ENCODE measurements at places on chromosomes 12 and 14. TPM values are rescaled to one million over a fixed set of nuclear protein-coding genes. Genes with fewer than 3 reads are reported as not detected.

DNA sequence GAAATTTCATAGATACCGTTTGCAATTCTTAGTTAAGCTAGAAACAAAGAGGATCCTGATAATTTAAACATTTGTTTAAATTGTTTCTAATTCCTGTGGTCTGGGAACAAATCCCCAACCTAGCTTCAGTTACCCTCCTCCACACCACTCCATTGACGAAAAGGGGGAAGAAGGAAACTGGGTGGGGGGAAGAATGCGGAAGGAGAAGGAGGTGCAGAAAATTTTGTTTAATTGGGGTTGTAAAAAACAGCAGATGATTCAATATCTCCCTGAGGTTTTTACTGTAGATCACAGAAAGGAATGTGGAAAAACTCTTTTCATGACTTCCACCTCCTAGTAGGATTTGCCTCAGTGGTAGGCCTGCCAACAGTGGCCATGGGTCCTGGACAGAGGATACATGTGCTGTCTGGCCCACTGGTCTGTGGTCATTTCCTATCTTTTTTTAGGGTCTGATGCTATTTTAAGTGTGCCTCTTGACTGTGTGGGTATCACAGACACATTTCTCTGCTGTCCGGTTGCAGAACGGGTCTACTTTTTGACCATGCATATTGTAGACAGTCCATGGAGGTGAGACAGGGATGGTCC lies 122.9 kb upstream of the PCED1B start:
- H3K27me3 ChIP-seq: no peaks in the 10 kb centered on the region
- H3K27ac ChIP-seq: no peak overlapping the region
- no peak for DNase-seq
- H3K4me3 ChIP-seq: no peak overlapping the region

DNA sequence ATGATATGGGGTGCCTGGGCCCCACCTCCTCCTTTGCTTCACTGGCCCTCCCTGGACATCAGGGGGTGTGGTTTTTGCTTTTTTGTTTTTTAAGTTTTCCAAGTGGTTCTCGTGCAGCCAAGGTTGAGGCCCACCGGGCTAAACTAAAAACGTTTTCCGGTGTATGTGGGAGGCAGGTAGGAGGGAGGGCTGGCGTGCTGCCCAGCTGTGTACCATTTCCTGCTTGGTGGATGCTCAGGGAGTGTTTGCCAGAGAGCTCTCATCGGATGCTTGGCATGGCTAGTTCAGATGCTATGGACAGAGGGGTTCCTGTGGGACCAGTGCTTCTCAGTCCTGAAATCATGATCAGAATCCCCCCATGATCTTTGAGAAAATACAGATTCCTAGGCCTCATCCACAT lies 246.4 kb downstream of the CACNA1C start:
- H3K4me1 ChIP-seq: no peaks in the 10 kb centered on the region
- H3K4me3 ChIP-seq: no peak overlapping the region
- no peaks in the 10 kb centered on the region for H3K36me3 ChIP-seq

The CCDC177 gene
- not detected for polyA plus RNA-seq

DNA sequence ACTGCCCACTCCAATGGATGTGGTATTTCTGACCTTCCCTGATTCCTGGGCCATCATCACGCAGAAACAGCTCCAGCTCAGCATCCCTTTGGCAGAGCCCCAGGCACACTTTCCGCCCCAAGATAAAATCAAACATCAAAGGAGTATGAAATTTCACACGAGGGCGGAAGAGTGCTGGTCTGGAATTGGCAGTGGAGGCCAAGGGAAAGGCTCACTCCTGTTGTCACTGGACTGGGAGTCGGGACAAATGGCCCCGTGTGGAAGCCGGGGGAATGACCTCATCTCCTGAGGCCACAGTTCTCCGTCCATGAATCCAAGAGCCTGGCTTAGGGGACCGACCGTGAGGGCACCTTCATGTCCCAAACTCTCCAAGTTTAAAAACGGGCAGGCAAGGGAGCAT lies 40.9 kb downstream of the FZD10 start:
- H3K27ac ChIP-seq: no peak overlapping the region
- DNase-seq: no peak
- H3K4me3 ChIP-seq: no peak overlapping the region
- no peaks in the 10 kb centered on the region for H3K27me3 ChIP-seq
- no peaks in the 10 kb centered on the region for H3K4me1 ChIP-seq
- no peaks in the 10 kb centered on the region for H3K36me3 ChIP-seq

DNA sequence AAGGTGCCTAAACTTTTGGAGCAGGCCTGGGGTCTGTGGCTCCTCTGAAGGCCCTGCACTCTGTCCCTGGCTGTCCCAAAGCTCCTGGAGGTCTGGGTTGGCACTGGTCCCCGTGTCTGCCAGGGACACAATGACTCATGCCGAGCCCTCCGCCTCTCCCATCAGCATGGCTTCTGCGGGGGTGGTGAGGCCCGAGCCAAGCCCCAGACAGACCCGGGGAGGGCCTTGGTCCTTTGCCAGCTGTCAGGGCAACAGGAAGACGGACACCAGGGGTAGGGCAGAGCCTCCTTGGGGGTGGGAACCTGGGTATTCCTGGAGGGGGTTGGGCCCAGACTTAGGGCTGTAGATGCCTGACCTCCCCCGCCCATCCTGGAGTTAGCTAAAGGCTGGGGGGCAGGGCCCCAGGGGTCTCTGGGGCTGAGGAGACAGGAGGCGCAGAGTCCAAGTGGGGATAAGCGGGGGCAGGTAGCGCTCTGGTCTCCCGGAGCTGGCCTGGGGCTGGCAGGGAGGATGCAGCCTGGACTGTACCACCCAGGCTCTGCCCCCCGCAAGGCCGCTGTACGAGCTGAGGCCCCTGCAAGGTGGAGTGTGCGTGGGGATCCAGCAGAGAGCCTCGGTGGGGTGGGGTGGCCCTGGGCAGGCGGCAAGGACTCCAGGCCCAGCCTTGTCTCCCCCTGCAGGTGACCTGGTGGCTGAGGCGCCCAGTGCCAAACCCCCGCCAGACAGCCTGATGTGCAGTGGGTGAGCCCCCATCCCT lies 16.4 kb upstream of the PUS1 start:
- no peaks in the 10 kb centered on the region for H3K27me3 ChIP-seq
- H3K4me1 ChIP-seq: no peaks in the 10 kb centered on the region

The GAPDH gene
- 11,361 TPM for polyA plus RNA-seq

- H3K4me3 ChIP-seq: peak overlapping the region; percentile 88
- H3K4me1 ChIP-seq: peaks cover 17% of the 10 kb centered on the region
- peak overlapping the region; percentile 99 for H3K27ac ChIP-seq
- H3K36me3 ChIP-seq: no peaks in the 10 kb centered on the region
- no peak for DNase-seq
These were observed 775 bp downstream of the GABARAPL1 start for GRCh38 chr12:10213168-10214135.
